ENCODE measurements at places on chromosomes 2 and 18.

DNA sequence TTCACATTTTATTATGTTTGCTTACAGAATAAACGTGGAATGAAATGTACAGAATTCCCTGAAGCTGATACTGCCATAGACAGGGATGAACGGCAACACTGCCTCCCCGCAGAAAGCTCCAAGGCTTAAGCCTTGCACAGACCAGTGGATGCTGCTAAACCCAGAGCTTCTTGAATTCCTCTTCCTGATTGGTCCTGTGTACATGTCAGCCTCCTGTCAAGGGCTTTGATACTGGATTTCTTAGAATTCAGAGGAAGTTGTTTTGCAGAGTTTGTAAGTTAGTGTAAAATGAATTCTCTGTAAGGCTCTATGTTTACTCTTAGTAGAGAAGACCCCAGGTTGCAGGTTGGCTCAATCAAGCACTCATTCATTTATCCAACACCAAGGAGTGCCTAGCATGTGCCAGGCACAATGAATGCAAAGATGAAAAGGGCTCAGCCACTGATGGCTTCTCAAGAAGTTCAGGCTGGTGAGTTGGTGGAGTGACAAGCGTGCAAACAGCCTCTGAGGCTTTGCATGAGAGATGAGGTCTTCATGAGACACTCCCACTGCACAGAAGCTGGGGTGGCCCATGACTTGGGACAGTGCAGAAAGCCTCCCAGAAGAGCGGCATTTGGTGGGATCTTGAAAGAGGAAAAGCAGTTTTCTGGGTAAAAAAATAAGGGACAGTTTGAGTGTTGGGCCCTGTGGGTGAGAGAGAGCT is 50.4 kb downstream of the ACKR3 start:
- no peak for DNase-seq

DNA sequence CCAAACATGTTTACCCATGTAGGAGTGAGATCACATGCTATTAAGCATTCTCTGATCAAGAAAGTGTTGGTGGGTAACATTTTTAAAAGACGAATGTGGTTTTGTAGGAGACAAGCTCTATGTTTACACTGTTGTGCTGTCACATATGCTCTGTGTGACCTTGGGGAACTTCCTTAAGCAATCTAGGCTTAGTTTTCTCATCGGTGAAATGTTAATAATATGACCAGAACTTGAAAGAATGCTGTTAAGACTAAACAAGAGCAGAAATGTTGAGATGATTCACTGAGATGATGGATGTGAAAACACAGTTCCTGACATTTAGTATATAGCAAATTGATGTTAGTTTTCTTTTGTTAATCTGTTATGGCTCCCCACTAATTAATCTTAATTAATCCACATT is 860.9 kb upstream of the CNTNAP5 start:
- DNase-seq = no peak

- DNase-seq = no peak
Measured at GRCh38 chr2:67216881-67217280, 180.3 kb upstream of the ETAA1 start.

DNA sequence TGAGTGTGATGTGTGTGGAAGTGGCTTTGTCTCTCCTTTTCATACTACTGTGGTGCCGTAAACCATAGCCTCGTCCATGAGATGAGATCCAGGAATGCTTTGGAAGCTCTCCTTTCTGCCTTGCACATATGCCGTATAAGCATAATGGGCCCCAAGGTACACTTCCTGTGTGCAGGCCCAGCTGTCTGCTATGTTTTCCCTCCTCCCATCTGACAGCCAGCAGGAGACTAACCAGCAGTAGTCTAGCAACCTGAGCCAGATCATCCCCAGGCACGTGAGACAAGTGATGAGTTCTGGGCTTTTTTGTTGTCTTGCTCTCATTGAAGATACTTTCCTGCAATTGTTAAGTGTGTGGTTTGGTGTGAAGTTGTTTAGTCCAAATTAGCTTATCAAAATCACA is 555.5 kb upstream of the LRRTM4 start:
- no peak for DNase-seq

GRCh38 chr18:49303379-49303778 is 157.1 kb downstream of the DYM start:
- DNase-seq = no peak

- no peak for DNase-seq
Measured at GRCh38 chr2:11830708-11831301, 84.4 kb downstream of the LPIN1 start.

DNA sequence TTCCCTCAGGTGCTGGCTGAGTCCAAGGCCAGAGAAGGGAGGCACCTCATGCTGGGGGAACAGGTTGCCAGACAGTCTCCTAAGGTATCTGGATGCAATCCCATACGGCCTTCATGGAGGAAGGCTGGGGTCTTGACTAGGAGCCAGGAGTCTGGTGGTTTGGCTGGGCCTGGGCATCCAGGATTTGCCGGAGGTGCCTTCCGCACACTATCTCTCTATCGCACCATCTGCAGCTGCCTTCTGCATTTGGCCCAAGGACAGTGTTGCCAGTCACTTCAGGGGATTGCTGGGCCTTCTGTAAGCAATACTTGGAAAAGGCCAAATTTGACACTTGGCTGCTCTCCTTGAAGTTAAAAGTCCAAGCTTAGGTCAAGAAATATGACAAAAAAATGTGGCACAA is 327.2 kb downstream of the EN1 start:
- DNase-seq = no peak

DNA sequence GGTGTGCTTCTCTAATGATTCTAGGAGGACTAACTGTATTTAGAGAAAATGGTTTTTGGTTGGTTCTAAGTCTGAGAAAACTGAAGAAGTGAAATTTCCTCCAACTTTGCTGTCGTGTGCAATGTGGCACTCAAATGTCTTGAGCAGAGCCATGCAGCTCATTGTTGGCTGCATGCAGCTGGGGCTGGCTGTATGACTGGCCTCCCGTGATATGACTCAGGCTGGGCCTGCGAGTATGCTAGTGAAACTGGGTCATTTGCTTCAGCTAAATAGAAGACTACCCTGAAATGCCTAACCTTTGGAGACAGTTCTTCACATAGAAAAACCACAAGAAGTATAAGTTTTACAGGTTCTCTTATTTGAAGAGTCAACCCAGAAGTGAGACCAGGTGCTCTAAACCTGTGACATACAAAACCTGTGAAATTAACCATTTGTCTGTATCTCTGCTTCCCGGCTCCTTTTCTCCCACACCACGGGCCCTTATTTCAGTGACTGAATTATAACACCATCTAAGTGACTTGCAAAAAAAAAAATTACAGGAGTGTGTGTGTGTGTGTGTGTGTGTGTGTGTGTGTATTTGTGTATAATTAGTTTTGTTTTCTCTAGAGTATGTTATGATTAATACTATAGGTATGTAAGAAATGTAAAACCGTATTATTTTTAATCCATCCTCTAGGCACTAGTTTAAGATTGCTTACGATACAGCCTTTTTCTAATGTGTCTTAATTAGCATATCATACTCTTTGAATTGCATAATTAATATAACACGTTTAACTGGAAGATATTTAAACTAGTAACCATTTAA is 15.9 kb downstream of the POLI start:
- DNase-seq = no peak

DNA sequence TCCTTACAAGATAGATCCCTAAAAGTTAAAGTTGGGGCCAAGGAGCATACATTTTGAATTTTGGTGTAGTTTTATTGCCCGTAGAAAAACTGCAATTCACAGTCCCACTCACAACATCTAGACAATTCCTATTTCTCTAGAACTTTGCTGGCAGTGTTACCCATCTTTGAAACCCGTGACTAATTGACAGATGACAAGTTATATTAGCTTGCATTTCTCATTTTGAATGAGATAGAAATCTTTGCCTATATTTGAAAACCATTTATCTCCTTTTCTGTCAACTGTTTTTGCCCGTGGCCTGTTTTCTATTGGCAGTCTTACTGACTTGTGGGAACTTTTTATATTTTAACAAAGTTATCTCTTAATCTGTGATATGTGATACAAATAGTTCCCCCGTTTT is 50.0 kb downstream of the OXER1 start:
- DNase-seq = no peak

- no peak for DNase-seq
Measured at GRCh38 chr18:22447792-22448191, 30.1 kb upstream of the CTAGE1 start.

DNA sequence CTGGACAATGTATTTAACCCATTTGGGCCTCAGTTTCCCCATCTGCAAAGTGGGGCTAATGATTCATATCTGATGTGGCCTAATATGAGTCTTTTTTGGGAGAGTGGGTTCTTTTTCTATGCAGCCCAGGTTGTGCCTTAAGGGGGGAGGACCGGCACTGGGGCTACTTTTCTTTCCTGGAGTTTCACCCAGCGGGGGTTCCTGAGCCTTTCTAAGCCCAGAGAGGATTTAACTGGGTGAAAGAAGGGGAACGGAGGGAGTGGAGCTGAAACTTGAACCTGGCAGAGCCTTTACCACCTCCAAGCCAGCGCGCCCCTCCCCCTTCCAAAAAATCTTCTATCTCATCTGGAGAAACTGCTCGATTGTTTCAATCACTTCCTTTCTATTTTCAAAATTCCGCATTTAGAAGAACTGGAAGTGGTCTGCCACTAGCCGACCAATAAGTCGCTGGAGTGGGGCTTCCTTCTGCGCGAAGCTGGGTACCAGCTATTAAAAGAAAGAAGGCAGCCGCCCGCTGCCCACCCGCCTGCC is 205.0 kb upstream of the SMAD2 start:
- no peak for DNase-seq

DNA sequence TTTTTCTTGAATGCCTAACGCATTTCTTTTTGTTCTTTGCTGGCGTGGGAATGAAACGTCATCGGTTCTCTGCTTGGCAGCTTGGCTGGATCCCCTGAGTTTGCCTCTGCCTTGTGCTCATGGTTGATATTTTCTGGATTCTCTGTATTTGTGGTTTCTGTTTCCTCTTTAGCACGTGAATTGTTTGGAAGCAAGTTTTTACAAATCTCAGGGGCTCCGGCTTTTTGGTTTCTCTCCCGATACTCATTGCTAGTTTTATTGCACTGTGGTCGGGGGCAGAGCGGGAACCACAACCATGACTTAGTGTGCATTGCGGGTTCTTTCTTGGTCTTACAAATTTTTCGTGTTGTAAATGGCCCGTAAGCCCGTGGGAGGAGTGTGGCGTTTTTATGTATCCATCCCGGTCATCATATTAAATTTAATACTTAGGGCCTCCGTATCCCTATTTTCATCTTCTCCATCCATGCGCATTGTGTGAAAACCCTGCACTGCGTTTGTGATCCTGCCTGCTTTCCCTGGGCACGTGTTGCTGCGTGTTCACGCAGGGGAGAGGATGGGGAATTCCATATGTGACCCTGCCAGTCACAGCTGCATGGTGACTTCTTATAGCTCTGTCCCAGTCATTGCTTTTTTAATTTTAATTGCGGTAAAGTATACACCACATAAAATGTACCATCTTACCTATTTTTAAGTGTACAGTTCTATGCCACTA is 9.4 kb downstream of the RAMP1 start:
- no peak for DNase-seq

GRCh38 chr2:231926180-231926741 is at the start of gene NPPC:
TSS of gene NPPC (minus strand) at chr2:231926396. CDS start at chr2:231926249, 147 bp downstream.
- DNase-seq = no peak

GRCh38 chr18:3960142-3960541 is 495.0 kb downstream of the DLGAP1 start:
- DNase-seq = no peak

DNA sequence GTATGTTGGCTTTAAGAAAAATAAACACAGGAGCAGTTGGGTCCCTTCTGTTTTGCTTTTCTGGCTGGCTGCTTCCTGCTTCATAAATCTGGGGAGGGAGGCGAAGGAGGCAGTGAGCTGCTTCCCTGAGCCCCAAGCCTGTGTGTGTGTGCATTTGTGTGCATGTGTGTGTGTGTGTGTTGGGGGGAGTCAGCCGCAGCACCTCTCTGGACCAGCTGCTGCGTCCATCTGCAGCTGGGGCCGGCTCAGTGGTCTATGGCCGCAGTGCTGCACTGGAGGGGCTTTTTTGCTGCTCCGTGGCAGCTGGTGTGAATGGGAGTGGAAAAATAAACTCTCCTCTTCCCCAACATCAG is 192.3 kb downstream of the RNF144A start:
- DNase-seq = no peak

- no peak for DNase-seq
Measured at GRCh38 chr2:188598551-188598950, 306.9 kb downstream of the GULP1 start.

DNA sequence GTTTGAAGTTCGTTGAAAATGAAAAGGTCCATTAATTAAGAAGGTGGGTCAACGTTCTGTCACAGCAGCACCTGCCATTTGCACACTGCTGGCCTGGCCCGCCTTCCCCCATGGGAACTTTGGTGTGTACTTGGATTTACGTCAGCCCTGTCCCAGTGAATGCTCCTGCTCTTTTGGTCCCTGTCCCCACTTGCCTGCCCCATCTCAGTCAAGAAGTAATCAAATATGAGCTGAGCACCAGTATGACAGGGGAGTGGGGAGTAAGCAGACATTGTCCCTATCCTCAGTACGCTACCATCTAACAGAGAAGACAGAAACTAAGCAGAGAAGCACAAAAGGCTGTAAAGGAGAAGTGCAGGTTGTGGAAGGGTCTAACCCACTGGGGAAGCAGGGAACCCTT is 65.1 kb downstream of the SLC4A3 start:
- DNase-seq = no peak

DNA sequence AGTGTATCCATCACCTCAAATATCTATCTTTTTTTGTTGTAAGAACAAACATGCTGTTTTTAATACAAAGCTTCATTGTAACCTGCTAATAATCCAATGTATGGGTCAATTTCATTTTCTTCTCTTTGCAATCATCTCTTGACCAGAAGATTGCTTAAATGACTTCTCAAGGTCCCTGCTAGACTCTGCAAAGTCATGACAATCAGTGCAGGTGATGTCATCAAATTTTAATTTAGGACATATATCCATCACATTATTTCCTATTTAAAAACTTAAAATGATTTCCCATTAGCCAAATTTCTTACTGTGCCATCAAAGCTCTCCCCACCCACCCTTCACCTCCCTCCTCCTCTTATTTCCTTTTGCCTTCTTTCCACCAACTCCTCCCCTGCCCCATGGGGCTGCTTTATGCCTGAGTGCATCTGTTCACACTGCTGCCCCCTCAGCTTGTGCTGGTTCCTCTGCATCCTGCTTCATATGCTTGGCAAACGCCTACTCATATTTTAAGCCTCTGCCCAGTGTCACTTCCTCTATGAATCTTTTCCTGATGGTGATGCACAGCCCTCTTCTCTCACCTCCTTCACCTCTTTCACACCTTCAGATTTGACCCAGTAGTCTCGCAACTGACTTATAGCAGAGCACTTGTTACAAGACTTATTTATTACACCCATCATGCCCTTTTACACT is 20.3 kb downstream of the PLEK start:
- DNase-seq = no peak

GRCh38 chr18:400456-400855 is 100.0 kb downstream of the COLEC12 start:
- DNase-seq = no peak

- DNase-seq = no peak
Measured at GRCh38 chr18:27411013-27411412, 225.9 kb upstream of the CHST9 start.

DNA sequence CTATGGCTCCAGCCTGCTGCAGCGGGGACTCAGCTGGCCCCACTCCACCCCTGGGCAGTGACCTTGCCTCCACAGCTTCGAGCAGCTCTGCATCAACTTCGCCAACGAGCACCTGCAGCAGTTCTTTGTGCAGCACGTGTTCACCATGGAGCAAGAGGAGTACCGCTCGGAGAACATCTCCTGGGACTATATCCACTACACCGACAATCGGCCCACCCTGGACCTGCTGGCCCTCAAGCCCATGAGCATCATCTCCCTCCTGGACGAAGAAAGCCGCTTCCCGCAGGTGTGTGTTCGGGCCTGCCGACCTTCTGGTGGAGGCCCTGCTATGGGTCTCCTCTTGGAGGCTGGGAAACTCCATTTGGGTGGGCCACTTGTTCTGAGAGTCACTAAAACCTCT is 48.6 kb downstream of the MYO7B start:
- no peak for DNase-seq

- DNase-seq = no peak
Measured at GRCh38 chr18:44036501-44036900, 644.2 kb upstream of the SETBP1 start.

All from ureter (tissue), 1 donor.